Activated naive CD8-positive, alpha-beta T cell treated with anti-CD3 and anti-CD28 coated beads, Interleukin-2, amount 10 ng/mL, durations not matched to agents 7 days and 5 days (primary cell): ENCODE measurements at places on chromosomes 7 and 10.

DNA sequence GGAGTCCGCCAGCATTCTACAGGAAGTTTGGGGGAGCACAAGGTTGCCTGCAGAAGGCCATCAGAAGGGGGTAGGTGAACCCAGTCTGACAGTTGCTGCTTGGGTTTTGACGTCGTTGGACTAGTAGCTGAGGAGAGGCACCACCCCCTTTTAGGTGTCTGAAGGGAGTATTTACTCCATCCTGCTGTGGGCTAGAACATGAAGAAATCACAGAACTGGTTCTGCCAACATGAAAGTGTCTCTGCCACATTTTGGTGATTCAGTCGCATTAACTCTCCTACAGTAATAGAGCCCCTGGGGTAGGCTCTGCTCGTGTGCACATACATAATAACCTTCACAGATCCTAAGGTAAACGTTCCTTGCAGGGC lies 834 bp upstream of the TRIL start:
- peaks cover 2% of the 10 kb centered on the region for H3K36me3 ChIP-seq
- H3K27ac ChIP-seq, result no peak overlapping the region
- H3K4me1 ChIP-seq, result peaks cover 6% of the 10 kb centered on the region
- H3K27me3 ChIP-seq, result peaks cover 49% of the 10 kb centered on the region
- no peak for DNase-seq

GRCh38 chr7:29319719-29320521 lies 125.3 kb downstream of the CHN2 start:
- DNase-seq, result no peak
- H3K27ac ChIP-seq, result no peak overlapping the region
- no peak overlapping the region for H3K4me3 ChIP-seq
- H3K36me3 ChIP-seq, result no peaks in the 10 kb centered on the region
- no peaks in the 10 kb centered on the region for H3K4me1 ChIP-seq
- peaks cover 10% of the 10 kb centered on the region for H3K27me3 ChIP-seq

GRCh38 chr10:11036424-11037011 lies 18.8 kb downstream of the CELF2 start:
- peaks cover 25% of the 10 kb centered on the region for H3K27me3 ChIP-seq
- no peak for DNase-seq
- H3K36me3 ChIP-seq, result no peaks in the 10 kb centered on the region
- no peak overlapping the region for H3K27ac ChIP-seq
- H3K4me1 ChIP-seq, result peaks cover 2% of the 10 kb centered on the region
- H3K4me3 ChIP-seq, result no peak overlapping the region

DNA sequence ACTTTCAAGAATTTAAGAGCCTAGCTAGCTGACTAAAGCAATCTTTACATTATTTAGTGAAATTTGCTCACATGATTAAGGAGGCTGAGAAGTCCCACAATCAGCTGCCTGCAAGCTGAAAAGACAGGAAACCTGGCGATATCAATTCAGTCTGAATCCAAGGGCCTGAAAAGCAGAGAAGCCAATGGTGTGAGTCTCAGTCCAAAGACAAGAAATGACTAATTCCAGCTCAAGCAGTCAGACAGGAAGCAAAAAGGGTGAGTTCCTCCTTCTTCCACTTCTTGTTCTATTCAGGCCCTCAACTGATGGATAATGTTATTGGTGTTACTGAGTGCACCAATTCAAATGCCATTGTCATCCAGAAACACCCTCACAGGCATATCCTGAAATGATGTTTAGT lies 1231.6 kb upstream of the CELF2 start:
- no peak for DNase-seq
- H3K36me3 ChIP-seq, result no peaks in the 10 kb centered on the region
- H3K27ac ChIP-seq, result no peak overlapping the region
- no peaks in the 10 kb centered on the region for H3K27me3 ChIP-seq
